Retina (tissue), 1 donor: ENCODE measurements at places on chromosomes 3 and 15.

- DNase-seq = no peak
Observed at GRCh38 chr15:89340573-89340972, 5.9 kb upstream of the POLG start.

DNA sequence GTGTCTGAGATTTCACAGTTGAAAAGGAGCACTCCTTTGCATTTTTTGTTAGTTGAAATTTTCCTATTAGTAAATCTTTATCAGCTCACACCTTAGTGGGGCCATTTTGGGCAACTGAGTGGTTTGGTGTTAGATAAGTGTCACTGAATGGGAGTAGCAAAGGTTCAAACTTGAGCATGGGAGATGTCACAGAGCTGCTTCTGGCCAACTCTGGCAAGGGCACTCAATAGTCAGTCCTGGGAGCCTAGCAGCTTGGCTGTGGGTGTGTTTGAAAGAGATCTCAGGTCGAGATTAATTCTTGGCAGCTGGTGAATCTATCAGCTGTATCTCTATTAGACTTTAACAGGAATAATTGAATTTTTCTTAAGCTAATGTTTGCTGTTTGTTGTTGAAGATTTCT is 579.3 kb downstream of the EDEM1 start:
- DNase-seq = no peak

- DNase-seq = no peak
Observed at GRCh38 chr3:54831112-54831511, 96.7 kb downstream of the LRTM1 start.

GRCh38 chr3:16848007-16848406 is 36.7 kb upstream of the PLCL2 start:
- no peak for DNase-seq

DNA sequence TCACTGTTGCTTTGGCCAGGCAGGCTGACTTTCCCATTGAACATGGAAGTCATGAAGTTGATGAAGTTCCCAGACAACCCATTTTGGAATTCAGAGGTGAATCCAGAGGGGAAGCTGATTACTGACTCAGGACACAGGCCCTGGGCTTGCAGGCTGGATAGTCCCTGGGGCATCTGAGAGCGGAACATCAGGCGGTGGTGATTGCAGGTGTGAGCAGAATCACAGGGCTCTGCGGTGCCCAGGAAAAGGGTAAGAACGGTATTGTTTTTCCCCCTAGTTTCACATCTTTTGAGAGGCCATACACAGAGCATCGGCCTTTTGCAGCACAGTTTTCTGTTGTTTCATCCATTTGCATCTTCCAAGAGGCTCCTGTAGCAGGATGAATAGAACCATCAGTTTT is 104.7 kb downstream of the CHSY1 start:
- DNase-seq = no peak

DNA sequence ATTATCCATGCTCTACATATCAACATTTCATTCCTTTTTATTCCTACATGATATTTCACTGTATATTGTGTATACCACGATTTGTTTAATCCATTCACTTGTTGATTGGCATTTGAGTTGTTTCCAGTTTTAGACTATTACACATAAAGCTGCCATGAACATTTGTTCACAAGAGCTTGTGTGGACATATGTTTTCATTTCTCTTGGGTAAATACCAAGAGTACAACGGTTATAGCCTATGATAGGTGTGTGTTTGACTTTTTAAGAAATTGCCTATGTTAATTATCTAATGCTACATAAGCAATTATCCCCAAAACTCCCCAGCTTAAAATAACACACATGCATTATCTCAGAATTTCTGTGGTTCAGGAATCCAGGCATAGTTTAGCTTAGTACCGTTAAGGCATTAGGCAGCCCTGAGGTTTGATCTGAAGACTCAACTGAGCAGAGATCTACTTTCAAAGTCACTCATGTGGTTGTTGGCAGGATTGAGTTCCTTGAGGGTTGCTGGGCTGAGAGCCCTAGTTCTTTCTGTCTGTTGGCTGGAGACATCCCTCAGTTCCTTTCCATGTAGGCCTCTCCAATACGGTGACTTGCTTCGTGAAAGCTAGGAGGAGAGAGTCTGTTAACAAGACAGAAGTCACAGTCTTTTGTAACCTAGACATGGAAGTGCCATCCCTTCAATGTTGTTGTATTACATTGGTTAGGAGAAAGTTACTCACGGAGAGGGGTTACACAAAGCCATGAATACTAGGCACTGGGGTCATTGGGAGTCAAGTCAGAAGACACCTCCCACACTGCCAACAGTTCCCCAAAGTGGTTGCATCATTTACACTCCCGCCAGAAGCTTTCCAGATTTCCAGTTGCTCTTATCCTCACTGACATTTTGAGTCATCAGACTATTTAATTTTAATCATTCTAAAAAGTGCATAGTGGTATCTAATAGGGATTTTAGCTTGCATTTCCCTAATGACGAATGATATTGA is 21.0 kb upstream of the PCSK6 start:
- DNase-seq = no peak

- DNase-seq = no peak
Observed at GRCh38 chr3:4292301-4292700, 10.9 kb upstream of the SETMAR start.

- no peak for DNase-seq
Observed at GRCh38 chr3:197746801-197747237, 2.9 kb upstream of the FYTTD1 start.

DNA sequence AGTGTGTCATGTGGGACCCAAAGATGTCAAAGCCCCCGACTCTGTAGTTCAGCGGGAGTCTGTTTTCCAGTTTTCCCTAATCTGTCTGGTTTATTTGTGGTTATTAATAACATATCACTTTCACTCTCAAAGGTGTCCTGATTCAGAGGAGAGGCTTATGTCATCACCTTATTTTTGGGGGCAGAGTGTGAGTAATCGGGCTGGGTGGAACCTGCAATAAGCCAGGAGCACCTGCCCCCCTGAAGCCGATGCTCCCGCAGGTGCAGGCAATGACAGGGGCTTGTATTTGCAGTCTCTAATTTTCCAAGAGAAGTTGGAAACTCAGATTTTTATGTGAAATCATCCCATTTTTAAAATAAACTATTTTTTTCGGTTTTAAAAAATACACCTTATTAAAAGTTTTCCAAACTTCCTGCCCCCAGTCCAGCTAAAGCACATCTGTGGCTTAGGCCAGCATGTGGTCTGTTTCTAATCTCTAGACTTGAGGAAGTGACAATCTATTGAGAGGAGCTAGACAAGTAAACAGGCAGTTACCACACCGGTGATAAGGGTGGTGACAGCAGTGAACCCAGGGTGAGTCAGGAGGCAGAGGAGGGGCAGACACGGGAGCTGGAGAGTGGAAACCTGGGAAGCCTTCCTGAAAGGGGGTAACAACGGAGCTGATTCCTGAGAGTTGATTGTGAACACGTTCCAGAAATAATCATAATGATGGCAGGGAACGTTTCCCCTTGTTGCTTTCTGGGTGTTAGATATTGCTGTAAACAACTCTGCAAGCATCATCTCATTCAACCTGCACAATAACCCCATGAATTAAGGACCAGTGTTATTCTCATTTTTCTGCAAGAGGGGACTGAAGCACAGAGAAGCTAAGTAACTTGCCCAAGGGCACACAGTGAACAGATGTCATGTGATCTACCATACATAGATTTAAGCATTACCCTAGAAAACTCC is 37.2 kb downstream of the BHLHE40 start:
- DNase-seq = no peak

GRCh38 chr3:157918402-157918801 is 187.8 kb downstream of the SHOX2 start:
- DNase-seq = no peak

GRCh38 chr15:76976572-76977270 is 18.2 kb upstream of the PSTPIP1 start:
- no peak for DNase-seq

- no peak for DNase-seq
Observed at GRCh38 chr3:103055021-103055520, 620.3 kb downstream of the ZPLD1 start.

GRCh38 chr3:99915906-99916432 is 98.3 kb downstream of the CMSS1 start:
- DNase-seq = no peak

DNA sequence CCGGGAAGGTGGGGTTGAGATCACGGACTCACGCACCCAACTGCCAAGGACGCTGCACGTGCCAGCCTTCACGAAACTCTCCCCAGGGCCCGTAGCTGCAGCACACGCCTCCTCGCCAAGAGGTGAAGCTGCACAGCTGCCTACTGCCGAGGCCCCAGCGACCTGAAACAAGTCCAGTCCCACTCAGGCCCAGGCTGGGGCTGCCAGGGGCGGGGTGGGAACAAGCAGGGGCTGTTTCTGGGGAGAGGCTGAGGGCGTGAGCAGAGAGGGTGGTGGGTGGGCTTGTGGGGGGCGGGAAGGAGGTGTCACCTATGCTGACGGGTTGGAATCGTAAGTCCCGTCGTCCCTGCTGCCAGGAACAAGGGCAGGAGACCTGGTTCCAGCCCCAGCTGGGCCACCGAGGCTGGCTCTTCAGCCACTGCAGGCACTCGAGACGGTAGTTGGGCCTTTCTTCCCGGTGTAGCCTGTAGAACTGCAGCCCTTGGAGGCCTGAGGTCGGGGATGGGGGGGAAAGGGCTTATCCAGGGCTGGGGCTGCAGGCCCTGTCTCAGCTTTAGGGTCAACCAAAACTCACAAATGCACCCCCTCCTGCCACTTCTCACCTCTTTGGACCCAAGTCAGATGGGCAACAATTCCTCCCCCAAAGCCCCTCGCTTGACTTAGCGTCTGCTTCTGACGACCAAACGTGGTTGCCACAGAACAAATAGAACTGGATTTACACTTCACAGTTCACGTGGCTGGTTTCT is 44.4 kb downstream of the MUC20 start:
- no peak for DNase-seq

GRCh38 chr15:91135201-91136130 is 35.4 kb downstream of the SV2B start:
- DNase-seq = no peak

DNA sequence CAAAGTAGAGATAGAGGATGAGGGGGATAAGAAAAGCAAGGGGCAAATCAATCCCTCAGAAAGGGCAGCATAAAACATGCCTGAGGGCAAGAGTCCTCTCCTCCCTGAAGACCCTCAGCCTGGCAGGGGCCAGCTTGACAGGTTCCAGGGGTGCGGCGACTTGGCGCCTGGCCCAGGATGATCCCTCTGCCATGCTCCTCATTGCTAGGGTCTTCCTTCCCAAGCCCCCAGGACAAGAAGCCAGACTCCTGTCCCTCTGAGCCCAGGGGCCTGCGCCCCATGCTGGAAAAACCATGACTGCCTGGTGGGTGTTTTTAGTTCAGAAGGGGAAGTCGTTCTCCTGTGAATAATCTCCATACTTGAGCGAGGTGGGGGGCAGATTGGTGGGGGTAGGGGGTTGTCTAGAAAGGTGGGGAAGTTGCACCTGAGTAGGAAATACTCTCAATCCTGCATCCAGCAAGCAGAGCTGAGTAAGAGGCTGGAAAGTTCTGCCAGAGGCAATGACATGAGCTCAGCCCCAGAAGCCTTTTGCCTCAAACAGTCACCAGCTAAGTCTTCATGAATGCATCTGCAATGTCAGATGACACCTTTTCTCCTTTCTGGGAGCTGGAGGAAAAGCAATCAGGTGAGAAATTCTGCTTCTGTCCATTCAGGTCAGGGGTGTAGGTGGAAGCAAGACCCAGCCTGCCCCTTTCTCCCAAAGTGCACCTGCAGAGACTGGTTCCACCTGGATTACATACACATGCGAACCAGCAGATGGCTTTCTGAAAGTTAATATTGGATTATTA is 18.3 kb downstream of the SLC12A8 start:
- no peak for DNase-seq

DNA sequence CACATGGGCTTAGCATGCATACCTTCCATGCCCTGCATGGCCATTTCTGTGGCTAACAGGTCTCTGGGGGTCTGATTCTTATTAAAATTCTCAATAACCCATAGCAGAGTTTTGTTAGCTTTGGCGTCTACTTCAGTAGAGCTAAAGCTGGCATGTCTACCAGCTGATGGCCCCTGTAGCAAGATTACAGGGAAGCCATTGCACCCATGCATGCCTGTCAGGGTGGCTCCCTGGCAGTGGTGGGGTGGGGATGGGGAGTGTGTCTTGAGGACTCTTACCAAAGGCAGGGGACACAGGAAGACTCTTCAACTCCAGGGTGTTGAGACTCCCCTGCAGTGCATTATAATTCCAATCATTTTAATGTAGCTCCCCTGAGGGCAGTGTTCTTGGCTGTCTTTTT is 4.7 kb downstream of the KY start:
- no peak for DNase-seq
